ENCODE measurements at places on chromosomes 4 and X. TPM values are rescaled to one million over a fixed set of nuclear protein-coding genes. Genes with fewer than 3 reads are reported as not detected.

The TEX11 gene
- 0.09 TPM for total RNA-seq

The CTBP1 gene
- 135 TPM for total RNA-seq

The USP51 gene
- 3.5 TPM for total RNA-seq

The SSX4B gene
- total RNA-seq = not detected

The MAGEA4 gene
- total RNA-seq = not detected

The EDNRA gene
- total RNA-seq = 99.8 TPM

The PNMA6F gene
- not detected for total RNA-seq

GRCh38 chrX:80285131-80285773, 135.0 kb upstream of the TENT5D start:
- no peak for DNase-seq

DNA sequence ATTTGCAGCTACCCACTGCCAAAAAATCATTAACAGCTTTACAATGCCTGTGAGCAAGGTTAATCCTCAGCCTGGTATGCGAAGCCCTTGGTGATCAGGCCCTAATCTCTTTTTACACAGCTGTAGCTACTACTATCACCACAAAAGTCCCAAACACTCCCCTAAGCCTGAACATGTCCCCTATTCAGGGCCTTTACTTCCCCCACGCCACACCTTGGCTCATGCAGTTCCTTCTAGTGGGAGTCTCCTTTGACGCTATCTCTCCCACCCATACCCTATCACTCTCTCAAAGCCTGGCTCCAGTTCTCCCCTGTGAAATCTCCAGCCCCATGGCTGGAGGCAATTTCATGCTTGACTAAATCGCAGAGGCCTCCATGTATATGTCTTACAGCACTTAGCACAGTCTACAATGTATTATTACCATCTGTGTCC, 90.6 kb upstream of the CBR4 start:
- no peak for DNase-seq

DNA sequence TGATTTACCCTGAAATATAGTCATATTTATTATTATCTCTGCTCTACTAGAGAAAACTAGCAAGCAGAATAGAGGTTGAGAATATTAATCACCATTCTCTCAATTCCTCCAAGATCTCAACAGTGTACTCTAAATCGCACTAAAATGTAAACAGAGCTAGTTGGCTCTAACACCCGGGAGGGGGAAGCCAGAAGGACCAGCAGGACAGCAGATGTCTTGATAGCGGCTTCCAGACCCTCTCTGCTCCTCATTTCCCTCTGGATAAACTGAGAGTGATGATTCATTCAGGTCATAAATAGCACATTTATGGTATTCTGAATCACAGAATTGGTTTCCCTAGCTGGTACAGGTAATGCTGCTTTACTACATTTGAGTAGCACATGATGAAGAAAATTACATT, 82.5 kb downstream of the TBC1D9 start:
- DNase-seq = no peak

- DNase-seq = no peak
Measured at GRCh38 chr4:176153124-176153523, 42.3 kb downstream of the SPATA4 start.

All from right cardiac atrium (tissue), 5 donors.